ENCODE measurements at places on chromosomes 4 and X.

- DNase-seq: no peak
These were observed 187.3 kb upstream of the CXCL13 start for GRCh38 chr4:77418333-77418732.

GRCh38 chr4:134567461-134567860 lies 365.9 kb upstream of the PABPC4L start:
- DNase-seq: no peak

DNA sequence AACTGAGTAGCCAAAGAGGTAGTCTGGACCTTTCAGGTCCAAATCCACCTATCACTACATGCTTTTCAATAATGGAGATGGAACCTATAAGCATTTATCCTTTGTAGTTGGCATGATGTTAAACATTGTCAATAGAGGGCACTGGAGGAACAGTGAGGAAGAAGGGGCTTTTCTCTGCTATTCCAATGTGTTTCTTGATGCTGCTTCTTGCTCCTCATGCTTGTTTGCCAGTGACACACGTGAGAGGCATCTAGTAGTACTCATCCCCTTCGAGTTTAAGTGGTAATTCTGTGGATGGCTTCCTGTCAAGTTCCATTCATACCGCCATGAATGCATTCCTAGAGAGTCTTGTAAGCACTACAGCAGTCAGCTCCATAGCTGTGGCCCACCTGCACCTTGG lies 84.0 kb downstream of the NAA11 start:
- no peak for DNase-seq

DNA sequence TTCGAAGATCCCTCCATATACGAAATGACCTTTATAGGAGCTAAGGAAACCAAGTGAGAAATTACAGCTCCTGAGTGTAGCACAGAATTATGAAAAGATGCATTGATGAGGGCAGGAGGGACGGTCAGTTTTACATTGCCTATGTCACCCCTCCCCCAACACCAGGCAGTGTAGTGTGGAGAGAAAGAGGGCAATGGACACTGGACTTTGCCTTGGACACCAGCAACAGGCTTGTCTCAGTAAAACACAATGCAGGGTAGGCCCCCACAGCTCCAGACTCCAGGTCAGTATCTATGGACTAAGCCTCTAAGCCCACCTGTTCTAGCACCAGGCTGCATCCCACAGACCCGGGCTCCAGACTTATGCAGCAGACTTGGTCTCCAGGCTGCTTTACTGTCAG lies 16.5 kb downstream of the APOOL start:
- no peak for DNase-seq

GRCh38 chr4:76637712-76638361 lies 202.8 kb downstream of the SHROOM3 start:
- no peak for DNase-seq

GRCh38 chrX:103017542-103017941 lies 46.4 kb downstream of the BEX1 start:
- DNase-seq: no peak

GRCh38 chr4:78689261-78689660 lies 86.9 kb upstream of the BMP2K start:
- DNase-seq: no peak

DNA sequence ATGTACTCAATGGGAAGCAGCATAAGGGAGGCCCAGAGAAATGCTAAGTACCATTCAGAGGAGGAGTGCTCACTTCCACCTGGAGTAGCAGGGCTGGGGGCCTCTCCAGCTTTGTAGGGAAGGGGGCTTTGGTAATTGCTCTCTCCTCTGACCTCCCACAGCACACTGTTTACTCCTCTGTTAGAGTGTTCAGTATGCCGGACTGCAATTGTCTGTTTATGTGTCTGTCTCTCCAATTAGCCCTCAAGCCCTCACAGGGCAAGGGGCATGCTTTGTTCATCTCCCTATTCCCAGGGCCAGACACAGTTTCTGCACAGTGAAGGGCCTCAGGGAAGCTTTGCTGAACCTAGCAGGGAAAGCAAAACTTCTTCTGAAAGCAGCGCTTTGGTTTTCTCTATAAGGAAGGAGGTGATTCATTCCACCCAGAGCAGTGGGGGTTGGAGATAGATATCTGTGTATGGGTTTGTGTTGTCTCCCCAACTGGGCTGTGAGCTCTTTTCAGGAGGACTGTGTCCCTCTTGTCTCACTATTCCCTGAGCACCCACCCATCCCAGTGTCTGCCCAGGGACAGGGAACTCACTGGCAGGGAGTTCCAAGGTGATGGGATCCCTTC lies 50.0 kb upstream of the VMA21 start:
- DNase-seq: no peak

DNA sequence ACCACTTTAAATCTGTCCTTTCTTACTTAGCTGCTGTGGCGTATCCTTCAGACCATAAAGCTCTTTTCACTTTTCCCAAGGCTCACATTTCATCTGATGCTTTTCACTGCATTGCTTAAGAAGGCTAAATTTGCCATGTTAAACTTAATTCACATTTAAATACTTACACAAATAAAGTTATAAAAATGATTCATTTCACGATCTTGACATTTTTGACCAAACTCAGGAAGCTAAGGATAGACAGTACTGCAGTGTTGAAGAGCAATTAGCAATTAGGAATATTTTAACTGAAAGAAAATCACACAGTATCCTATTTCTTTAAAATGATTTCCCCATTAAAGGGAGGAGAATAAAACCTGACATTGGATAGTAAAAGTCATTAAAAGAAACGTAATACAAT lies 1038.6 kb downstream of the STPG2 start:
- no peak for DNase-seq

DNA sequence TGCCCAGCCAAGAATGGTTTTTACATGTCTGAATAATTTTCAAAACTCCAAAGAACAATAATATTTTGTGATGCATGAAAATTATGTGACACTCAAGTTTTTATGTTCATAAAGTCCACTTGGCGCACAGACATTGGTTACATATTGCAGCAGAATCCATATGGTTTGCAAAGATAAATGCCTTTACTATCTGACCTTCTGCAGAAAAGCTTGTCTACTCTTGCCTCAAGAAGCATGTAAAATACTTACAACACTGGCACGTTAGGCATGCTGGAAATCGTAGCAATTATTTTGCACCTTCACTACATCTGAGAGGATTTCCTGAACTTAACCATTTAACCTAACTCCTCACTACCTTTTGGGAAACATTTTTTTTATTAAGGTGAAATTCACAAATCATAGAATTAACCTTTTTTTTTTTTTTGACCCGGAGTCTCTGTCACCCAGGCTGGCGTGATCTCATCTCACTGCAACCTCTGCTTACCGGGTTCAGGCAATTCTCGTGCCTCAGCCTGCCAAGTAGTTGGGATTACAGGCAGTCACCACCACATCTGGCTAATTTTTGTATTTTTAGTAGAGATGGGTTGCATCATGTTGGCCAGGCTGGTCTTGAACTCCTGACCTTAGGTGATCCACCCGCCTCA lies 3.5 kb upstream of the XG start:
- no peak for DNase-seq

DNA sequence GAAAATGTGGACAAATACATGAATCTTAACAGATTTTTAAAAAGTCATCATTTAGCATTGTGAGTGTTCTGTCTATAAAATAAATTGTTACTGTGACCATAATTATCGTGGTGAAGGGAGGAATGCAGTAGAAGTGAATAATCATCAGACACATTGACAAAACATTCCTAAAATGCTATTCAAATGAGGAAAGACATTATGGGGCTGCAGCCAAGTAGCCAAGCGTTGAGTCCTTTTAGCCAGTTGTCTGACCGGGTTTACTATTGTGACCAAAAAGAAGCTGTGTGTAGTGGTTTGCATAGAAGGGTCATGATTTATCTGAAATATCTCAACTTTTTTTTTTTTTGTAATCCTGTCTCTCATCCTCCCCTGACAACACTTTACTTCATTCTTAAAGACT lies 19.5 kb downstream of the WWC2 start:
- no peak for DNase-seq

DNA sequence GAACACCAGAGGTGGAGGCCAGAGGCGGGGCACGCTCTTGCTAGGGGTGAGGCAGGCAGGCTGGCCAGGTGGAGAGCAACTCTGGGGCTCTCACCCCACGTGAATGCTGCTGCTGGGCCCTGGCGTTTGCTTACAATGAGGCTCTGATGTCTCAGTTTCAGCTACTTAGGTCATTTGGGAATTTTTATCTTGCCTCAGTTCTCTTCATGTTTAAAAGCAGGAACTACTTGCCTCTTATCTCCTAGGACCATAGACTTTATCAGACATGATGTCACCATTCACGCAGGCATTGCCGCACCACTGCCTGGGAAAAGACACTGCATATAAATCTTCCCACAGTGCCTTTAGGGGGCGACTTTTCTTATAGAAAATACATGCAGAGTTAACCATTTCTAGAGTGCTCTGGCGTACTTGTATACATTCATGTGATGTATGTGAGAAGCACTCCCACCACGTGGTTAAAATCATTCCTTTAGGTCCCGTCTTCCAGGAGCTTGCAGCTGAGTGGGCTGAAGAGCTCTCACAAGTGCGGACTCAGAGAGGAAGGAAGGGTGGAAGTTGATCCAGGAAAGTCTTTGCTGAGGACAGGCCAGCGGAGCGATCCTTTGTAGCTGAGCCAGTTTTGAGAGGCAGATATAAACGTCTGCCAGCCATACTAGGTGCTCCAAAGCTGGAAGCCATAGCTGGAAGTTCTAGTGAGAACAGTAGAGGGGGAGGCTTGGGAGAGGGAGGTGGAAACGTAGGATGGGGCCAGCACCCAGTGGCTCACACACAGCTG lies 84.3 kb upstream of the CLDN34 start:
- DNase-seq: no peak

- DNase-seq: no peak
These were observed 345.7 kb upstream of the HS3ST1 start for GRCh38 chr4:11774346-11774745.

- no peak for DNase-seq
These were observed 170.3 kb downstream of the LDB2 start for GRCh38 chr4:16728111-16728510.

GRCh38 chr4:92825791-92826190 lies 522.0 kb downstream of the GRID2 start:
- DNase-seq: no peak

DNA sequence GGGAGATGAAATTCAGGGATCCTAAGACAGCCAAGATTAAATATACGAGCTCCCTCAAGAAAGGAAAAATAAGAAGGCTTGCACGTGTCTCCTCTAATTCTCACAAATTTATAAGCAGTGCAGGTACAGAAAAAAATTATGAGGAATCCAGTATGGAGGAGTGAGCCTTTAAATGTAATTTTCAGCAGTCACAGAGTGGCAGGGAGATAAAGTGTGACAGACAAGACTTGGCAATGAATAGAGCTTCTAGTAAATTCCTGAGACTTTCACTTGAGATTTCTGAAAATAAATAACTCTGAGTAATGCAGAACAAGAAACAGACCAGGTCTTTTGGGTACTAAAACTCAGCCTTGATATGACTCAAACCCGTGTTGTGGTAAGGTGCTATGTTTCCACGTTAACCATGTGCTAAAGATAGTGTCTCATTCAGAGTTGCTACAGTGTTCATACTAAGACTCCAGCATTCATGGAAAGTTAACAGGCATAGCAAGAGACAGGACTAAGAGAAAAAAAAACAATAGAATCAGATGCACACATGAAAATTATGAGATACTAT lies 119.8 kb downstream of the SPOCK3 start:
- no peak for DNase-seq

DNA sequence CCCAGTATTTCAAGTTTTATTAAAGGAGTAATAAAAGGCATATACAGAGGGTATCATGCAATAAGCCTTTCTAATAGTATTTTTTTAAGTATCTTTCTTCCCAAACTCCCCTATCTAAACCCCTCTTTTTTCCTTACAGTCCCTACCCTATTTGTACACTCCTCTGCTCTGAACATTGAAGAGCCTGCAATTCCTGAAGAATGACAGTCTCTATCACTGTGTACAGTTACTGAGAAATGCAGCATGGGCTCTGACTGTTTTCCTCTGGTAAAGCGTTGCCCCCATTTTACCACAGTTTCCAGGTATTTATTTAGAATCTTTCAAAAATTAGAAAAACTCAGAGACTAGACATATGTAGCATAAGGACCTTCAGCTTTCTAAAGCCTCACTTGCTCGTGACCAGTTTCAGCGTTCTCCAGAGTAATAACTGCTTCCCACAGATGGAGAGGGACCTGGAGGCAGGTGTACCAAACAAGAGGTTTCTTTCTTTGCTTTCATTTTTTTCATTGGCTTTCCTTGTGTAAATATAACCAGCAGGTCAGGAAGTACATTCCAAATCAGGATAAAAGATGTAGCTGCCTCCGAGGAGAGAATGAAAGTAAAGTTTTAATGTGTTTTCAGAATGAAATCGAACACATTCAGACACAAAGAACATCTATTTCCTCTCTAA lies 230.8 kb downstream of the CFAP299 start:
- DNase-seq: no peak

- DNase-seq: no peak
These were observed 128.0 kb upstream of the NKX1-1 start for GRCh38 chr4:1534095-1534872.

- DNase-seq: no peak
These were observed 362.6 kb downstream of the GASK1B start for GRCh38 chr4:157810137-157810774.

- DNase-seq: no peak
These were observed 25.3 kb downstream of the STEEP1 start for GRCh38 chrX:119539872-119540271.
